ENCODE measurements at places on chromosomes 1 and 21. TPM values are rescaled to one million over a fixed set of nuclear protein-coding genes. Genes with fewer than 3 reads are reported as not detected.

DNA sequence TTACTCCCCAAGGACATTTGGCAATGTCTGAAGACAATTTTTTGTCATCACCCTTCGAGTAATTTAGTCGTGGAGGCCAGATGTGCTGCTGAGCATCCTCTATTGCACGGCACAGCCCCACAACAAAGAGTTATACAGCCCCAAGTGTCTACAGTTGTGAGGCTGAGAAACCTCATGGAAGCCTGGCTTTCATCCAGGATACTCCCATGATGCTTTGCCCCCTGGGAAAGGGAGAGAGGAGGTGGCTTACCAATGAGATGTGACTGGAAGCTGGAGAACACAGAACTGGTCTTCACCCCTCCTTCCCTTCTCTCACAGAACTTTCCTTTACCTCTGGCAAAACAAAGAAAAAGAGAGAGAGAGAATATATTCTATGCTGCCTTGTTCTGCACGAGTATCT is 150.9 kb upstream of the VAMP3 start:
- DNase-seq, result no peak

DNA sequence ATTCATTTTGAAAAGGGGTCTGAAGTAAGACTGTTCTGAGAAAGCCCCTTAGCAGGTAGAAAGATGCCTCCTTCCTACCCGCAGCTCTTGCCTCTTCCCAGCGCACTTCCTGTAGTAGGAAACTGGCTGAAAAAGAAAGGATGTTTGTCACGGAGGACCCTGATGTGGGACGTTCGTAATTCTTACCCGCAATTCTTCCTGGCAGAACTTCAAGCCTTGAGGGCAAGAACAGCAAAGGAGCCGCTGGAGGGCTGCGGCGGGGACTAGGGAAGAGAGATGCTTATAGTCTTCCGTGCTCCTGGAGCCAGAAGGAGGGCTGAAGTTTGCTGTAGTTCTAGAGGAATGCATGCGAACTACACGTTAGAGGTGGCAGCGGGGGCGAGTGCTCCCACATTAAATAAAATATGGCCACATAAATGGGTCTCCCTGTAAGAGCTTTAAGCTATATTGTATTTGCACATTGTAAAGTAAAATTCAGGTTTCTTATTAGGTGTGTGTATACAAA is 6.3 kb downstream of the C1orf53 start:
- no peak for DNase-seq

Gene TMEM240
- 3.8 TPM for polyA plus RNA-seq

- DNase-seq, result no peak
These were observed 1.1 kb downstream of the VWA1 start for GRCh38 chr1:1436630-1437032.

DNA sequence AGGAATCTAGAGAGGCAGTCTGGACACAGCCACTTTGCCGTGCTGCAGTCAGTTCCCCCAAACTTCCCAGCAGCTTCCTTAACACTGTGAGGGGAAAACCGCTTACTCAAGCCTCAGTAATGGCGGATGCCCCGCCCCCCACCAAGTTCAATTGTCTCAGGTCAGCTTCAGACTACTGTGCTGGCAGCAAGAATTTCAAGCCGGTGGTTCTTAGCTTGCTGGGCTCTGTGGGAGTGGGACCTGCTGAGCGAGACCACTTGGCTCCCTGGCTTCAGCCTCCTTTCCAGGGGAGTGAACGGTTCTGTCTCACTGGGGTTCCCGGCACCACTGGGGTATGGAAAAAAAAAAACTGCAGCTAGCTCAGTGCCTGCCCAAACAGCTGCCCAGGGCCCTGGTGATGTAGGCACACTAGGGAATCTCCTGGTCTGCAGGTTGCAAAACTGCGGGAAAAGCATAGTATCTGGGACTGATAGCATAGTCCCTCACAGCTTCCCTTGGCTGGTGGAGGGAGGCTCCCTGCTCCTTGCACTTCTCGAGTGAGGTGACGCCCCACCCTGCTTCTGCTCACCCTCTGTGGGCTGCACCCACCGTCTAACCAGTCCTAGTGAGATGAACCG is 23.7 kb upstream of the HFM1 start:
- DNase-seq, result no peak

GRCh38 chr1:26887125-26887524 is 3.0 kb downstream of the GPN2 start:
- DNase-seq, result no peak

Gene ERICH3
- 7.9 TPM for polyA plus RNA-seq

GRCh38 chr1:98102345-98103030 is 181.7 kb upstream of the DPYD start:
- no peak for DNase-seq

- no peak for DNase-seq
These were observed 3.6 kb downstream of the KRTAP10-10 start for GRCh38 chr21:44640761-44641160.

Gene LAMB3
- 36.5 TPM for polyA plus RNA-seq

DNA sequence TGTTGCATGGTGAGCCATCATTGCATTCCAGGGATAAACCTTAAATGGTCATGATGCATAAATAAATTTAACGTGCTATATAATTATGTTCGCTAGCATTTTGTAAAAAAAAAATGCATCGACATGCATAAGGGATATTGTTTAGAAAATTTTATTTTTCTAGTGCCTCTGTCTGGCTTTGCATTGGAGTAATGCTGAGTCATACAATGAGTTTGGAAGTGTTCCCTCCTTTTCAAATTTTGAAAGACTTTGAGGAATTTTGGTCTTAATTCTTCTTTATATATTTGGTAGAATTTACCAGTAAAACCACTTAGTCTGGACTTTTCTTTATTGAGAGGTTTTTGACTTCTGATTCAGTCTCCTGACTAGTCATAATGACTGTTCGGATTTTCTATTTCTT is 4.9 kb downstream of the MNDA start:
- no peak for DNase-seq

Gene C1orf53
- 1.7 TPM for polyA plus RNA-seq

Gene KCNQ4
- 1.7 TPM for polyA plus RNA-seq

GRCh38 chr1:17502326-17502778 is 37.1 kb upstream of the ARHGEF10L start:
- DNase-seq, result peak; percentile 65

Gene LCE2C
- not detected for polyA plus RNA-seq

GRCh38 chr1:205267306-205267902 is 39.7 kb downstream of the TMCC2 start:
- DNase-seq, result no peak

Gene SMPDL3B
- 15.8 TPM for polyA plus RNA-seq

- DNase-seq, result no peak
These were observed 9.8 kb upstream of the FCRL1 start for GRCh38 chr1:157829711-157830110.

DNA sequence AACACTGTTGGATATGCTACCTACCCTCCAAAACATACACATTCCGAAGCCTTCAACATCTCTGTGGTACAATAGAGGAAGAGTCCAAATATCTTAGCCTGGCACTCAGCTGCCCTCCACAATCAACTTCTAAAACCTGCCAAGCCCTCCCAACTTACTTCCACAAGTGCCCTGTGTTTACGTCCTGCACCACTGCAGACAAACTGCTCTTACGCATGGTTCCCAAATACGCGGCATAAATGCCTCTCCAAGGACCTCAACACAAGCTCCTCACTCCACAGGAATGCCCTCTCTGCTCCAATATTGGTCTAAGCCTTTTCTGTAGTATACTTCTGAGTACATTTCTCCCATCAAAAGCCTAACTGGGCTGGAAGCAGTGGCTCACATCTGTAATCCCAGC is 6.8 kb downstream of the AK2 start:
- DNase-seq, result no peak

Gene TRNP1
- polyA plus RNA-seq, result 2.6 TPM

GRCh38 chr1:93613898-93614297 is 67.7 kb downstream of the BCAR3 start:
- peak; percentile 79 for DNase-seq

- no peak for DNase-seq
These were observed 52.4 kb upstream of the CCDC190 start for GRCh38 chr1:162913345-162913744.

Gene PRDM16
- polyA plus RNA-seq, result 11.8 TPM

Gene SPATA45
- polyA plus RNA-seq, result 1.2 TPM

DNA sequence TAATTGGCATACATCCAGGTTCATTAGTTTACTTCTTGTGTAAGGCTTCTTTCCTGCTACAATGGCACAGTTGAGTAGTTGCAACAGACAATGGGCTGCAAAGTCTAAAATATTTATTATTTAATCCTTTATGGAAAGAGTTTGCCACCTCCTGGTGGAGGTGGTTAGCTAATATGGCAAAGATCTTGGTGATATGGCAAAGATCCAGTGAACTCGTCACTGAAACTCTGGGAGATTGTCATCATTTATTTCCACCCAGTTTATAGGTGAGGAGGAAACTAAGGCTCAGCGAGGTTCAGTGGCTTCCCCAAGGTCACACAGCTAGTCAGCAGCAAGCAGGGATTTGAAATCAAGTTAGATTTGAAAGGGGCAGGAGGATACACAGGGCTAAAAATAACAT is 16.1 kb upstream of the IFFO2 start:
- no peak for DNase-seq

GRCh38 chr1:55694310-55694801 is 479.2 kb upstream of the USP24 start:
- DNase-seq, result no peak

DNA sequence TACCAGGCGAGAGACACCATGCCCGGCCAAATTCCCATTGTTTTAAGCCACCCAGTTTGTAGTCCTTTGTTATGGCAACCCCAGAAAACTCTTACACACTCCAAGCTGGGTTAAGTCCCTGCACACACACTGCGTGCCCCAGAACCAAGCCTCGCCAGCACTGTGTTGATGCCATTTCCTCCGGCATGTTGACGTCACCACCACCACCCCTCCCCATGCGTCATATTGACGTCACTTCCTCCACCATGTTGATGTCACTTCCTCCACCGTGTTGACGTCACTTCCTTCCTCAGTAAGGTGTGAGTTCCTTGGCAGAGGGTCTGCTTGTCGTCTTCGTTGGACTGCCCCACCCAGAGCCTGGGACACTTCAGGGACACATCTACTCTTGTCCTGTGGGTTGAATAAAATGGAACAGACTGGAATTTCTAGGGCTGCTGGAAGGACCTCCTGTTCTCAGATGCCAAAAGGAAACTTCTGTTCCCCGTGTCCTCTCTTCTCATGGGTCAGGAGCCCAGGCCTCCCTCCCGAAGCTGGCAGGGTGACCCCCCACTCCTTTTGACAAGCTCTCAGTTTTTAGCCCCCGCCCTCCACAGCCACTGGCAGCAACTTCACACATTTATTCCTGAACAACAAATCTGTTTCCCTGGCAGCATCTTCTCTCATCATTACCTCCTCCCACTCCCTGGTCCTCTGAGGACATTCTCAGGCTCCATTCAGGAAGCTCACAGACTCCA is 643.3 kb downstream of the NPHP4 start:
- no peak for DNase-seq

GRCh38 chr1:183609313-183609712 is 19.1 kb upstream of the NCF2 start:
- DNase-seq, result no peak

- no peak for DNase-seq
These were observed 15.2 kb upstream of the PGBD2 start for GRCh38 chr1:248890549-248891498.

DNA sequence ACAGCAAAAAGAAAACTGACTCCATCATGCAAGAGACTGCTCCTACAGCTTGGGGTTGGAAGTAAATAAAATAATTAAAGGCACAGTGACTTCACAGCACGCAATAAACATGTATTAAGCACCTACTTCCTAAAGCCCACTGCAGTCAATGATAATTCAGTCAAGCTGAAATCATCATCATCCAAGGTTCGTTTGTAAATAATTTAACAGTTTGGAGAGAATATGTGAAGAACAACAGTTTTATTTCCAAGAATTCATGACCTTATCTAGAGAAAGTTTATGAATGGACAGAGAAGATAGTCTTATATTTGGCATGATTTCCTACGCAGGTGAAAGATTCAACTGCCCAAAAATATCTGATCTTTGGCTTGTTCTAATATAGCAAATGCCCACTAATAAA is 86.8 kb downstream of the SMYD3 start:
- DNase-seq, result no peak

Gene SMIM12
- 26.4 TPM for polyA plus RNA-seq

DNA sequence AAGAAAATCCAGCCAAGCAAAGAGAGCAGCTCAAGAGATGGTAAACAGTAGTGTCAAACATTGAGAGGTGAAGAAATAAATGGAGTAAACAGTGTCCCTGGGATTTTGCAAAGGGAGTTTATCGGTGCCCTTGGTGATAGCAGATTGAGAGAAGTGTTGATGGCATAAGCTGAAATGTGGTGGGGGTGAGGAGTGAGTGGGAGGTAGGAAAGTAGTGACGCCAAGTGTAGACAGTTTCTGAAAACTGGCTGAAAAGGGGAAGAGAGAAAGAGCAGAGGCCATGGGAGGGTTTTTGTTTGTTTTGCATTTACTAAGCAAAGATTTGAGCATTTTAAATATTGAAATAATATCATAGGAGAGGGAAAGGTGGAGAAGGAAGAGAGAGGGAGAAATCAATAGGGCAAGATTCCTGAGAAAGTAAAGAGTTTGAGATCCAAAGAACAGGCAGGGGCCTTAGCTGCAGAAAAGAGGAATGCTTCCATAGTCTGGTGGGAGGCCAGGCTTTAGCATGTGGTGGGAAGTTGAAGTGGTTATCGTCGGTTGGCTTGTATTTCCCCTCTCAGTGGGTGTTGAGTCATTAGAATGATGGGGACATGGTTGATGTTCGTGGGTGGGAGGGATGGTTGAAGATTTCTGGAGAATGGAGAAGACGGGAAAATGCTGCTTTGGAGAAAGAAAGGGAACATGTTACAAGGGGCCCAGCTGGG is 26.8 kb upstream of the RASAL2 start:
- DNase-seq, result no peak

GRCh38 chr1:98051065-98051675 is 130.3 kb upstream of the DPYD start:
- DNase-seq, result peak; percentile 32

Gene MYBPHL
- polyA plus RNA-seq, result 0.14 TPM

- DNase-seq, result peak; percentile 61
These were observed 18.3 kb upstream of the SERINC2 start for GRCh38 chr1:31394584-31395193.

DNA sequence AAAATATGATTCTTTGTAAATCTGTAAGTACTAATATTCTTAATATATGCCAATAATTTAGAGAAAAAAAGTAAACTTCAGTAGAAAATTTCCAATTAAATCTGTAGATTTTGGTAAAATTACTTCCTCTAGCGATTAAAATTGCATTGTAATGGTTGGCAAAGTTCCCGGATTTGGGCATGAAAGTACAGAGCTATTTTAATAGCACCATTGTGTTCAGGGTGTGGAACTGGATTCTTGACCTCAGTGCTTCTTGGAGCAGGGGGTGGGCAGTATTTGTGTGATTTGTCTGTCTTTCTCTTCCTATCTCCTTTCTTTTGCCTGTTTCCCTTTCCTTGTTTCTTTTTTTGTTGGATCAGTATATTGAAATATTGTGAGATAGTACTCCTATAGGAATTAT is 72.1 kb downstream of the DNM3 start:
- DNase-seq, result no peak

DNA sequence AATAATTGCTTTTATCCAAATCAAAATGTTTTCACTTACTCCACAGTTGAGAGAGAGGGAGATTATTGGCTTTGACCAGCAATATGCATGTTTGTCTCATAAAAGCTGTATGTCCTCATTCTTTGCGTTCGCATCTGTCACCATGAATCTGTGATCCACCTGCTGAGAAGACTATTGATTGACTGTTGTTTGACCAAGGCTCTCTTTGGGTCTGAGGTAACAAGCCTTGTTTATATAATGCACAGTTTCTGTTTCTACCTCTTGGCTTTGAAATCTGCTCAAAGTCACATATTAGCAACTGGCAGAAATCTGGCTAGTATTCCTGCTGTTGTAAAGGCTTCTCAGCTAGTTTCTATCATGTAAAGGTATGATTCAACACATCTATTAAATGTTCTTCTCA is 157.0 kb downstream of the LYPLAL1 start:
- DNase-seq, result no peak

Gene ZYG11A
- 0.10 TPM for polyA plus RNA-seq

Gene FAM151A
- polyA plus RNA-seq, result 0.57 TPM

GRCh38 chr1:244628789-244629188 is 24.1 kb upstream of the DESI2 start:
- peak; percentile 35 for DNase-seq

Data from right lung (tissue), 10 donors.